Hindlimb muscle (tissue), 1 donor: ENCODE measurements at places on chromosomes 5 and 9.

DNA sequence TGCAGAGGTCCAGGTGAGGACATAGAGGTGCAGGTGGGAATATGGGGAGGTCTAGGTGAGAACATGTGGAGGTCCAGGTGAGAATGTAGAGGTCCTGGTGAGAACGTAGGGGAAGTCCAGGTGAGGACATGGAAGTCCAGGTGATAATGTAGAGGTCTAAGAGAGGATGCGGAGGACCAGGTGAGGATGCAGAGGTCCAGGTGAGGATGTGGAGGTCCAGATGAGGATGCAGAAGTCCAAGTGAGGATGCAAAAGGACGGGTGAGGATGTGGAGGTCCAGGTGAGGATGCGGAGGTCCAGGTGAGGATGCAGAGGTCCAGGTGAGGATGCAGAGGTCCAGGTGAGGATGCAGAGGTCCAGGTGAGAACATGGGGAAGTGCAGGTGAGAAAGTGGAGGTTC is 133.8 kb downstream of the MRPL36 start:
- no peak for DNase-seq

GRCh38 chr9:17291766-17292165 is 156.9 kb downstream of the CNTLN start:
- DNase-seq = no peak

GRCh38 chr9:14186096-14186495 is 127.8 kb downstream of the NFIB start:
- DNase-seq = no peak

DNA sequence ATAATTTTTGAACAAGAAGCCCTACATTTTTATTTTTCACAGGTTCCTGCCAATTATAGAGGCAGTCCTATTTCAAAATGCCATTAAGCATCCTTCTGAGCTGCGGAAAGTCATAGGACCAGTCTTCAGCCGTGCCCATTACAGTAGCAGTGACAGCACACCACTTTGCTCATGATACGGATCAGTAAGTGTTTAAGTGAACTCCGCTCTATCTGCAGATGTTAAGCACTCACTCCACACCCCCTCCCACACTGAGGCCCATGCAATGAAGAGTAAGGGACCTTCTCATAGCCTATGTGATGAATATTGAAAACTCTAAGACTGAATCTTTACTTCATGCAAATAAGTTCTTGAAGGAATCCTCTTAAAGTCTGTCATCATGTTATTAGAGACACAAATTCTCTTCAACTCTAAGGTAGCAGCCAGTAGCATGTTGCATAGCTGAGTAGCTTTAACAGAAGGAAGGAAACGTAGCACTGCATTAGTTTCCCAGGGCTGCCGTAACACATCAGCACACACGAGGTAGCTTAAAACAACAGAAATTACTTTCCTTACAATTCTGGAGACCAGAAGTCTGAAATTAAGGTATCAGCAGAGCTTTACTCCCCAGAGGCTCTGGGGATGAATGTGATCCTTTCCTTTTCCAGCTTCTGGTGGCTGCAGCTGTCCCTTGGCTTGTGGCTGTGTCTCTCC is 20.3 kb upstream of the TAF11L2 start:
- no peak for DNase-seq

- DNase-seq = no peak
Measured at GRCh38 chr9:96051423-96051822, 175.9 kb downstream of the ERCC6L2 start.

DNA sequence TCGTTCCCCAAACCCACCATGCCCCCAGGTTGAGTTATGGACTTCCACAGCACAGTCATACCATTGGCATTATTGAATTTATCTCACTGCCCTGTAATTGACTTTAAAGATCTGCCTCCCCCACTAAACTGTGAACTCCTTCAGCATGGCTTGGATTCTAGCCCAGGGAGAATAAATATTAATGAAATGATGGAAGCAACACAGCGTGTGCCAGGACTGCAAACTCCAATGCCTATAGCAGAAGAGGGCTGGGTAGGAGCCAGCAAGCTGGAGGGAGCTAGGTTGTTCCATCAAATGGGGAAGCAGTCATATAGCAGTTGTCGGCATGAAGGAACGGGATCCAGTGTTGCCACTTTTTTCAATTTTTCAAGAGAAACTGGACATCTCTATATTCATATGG is 69.0 kb upstream of the MSX2 start:
- DNase-seq = no peak

- no peak for DNase-seq
Measured at GRCh38 chr9:14746626-14747025, 24.1 kb upstream of the CER1 start.

GRCh38 chr9:128092199-128092977 is 24.4 kb downstream of the SLC25A25 start:
- no peak for DNase-seq

DNA sequence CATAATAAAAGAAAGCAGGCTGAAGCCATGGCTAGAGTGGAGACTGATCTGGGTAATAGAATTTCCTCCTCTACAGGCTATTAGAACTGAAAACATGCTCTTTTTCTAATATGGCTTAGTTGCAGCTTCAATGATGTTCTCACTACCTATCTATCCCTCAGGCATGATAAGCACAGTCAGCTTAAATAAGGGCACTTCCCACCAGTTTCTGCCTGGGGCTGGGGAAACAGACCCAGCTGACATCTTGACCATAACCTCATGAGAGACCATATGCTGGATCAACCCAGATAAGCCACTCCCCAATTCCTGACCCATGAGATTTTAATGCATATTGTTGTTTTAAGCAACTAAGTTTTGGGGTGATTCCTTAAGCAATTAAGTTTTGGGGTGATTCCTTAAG is 81.2 kb downstream of the ZNF366 start:
- DNase-seq = no peak

- DNase-seq = no peak
Measured at GRCh38 chr5:73515232-73515631, 17.0 kb downstream of the BTF3 start.

DNA sequence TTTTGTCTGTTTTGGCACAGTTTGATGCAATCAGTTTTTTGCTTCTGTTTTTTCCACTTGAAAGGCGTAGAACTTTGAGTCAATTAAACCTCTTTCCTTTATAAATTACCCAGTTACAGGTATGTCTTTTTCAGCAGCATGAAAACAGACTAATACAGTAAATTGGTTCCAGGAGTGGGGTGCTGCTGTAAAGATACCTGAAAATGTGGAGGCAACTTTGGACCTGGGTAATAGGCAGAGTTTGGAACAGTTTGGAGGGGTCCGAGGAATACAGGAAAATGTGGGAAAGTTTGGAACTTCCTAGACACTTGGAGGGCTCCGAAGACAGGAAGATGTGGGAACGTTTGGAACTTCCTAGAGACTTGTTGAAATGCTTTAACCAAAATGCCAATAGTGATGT is 2022.2 kb downstream of the MAT2B start:
- DNase-seq = no peak

DNA sequence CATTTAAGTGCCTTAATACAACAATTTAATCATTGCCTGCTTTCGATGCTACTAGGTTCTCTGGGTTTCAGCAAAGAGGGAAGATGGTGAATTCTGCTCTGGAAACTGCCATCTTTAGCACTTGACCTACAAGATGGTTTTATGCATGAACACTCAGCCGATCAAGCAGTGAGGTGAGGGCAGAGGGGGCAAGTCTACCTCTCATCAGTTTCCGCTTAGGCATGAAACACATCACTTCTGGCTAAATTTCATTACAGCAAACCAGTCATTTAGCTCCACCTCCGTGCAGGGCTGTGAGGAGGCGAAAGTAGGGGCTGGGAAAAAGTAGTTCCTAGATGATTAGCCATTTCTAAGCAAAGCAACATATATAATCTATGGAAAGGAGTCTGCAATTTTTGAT is 1018.0 kb downstream of the CDH18 start:
- DNase-seq = no peak

- DNase-seq = no peak
Measured at GRCh38 chr5:60718166-60718892, 18.4 kb upstream of the DEPDC1B start.
